ENCODE measurements at places on chromosomes 2 and 18. TPM values are rescaled to one million over a fixed set of nuclear protein-coding genes. Genes with fewer than 3 reads are reported as not detected.

DNA sequence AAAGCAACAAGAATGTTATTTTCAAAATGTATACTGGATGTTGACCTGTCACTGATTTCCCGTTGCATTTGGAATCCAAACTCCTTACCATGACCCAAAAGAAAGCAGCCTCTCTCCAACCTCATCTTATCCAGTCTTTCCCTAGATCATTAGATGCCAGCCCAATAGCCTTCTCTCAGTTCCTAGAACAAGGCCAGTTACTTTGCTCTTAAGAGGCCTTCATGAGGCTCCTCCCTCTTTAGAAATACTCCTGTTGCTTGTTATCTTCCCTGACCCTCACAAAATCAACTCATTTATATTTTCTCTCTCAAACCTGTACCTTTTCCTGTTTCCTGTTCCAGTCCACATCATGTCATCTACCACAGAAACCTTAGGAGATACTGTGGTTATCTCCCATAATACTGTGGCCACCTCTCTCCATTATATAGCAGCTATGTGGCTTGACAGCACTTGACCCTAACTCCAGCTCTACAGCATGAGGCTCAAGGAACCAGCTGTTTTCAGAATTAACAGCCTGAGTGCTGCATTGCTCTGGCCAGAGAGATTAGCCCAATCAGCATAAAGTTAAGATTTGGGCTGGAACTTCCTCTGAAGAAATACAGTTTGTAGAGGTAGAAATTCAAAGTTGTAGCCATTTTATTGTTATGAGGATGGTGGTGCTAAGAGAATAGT, 22.8 kb downstream of the SRBD1 start:
- H3K27ac ChIP-seq: no peak overlapping the region
- no peak for DNase-seq
- H3K4me3 ChIP-seq: no peak overlapping the region
- H3K4me1 ChIP-seq: peaks cover 2% of the 10 kb centered on the region

DNA sequence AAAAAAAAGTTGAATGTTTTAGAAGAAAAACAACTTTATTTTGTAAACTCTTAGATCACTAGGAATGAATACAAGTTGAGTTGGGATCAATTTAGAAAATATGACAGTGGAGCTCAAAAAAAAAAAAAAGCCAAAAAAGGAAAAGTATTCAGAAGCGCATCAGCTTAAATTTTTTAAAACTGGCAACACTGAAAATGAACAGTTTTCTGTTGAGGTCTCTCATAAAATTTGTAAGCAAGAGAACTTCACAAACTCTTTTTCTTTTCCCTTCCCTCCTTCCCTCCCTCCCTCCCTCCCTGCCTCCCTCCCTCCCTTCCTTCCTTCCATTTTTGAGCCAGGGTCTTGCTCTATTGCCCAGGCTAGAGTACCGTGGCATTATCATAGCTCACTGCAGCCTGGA, 143.9 kb downstream of the B3GNT2 start:
- H3K4me1 ChIP-seq: no peaks in the 10 kb centered on the region
- H3K4me3 ChIP-seq: no peak overlapping the region
- no peak for DNase-seq
- no peaks in the 10 kb centered on the region for H3K36me3 ChIP-seq
- no peaks in the 10 kb centered on the region for H3K27me3 ChIP-seq
- H3K27ac ChIP-seq: no peak overlapping the region

PFN4 gene
- 0.49 TPM for total RNA-seq

- H3K4me1 ChIP-seq: no peaks in the 10 kb centered on the region
- H3K36me3 ChIP-seq: no peaks in the 10 kb centered on the region
- no peak for DNase-seq
- no peak overlapping the region for H3K4me3 ChIP-seq
These were observed 174.0 kb upstream of the GULP1 start for GRCh38 chr2:188117706-188118105.

DNA sequence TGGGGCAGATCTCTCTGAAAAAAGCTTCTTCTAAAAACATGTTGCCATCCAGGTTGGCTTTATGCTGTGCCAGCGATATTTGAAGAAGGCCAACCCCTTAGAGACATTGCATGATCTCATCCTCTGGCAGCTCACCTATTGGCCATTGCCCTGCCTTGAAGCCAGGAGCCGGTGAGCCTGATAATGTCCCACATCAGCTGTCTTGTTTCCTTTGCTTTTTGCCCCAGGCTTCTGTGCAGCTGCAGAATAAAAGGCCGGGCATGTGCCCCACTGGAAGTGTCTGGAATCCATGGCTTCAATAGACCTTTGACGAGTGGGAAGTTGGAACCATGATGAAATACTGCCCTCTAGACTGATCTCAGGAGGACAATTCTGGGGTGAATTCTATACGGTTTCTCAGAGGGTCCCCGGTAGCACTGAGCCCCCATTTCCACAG, 523.5 kb upstream of the ZEB2 start:
- no peaks in the 10 kb centered on the region for H3K4me1 ChIP-seq
- no peak for DNase-seq
- H3K27me3 ChIP-seq: no peaks in the 10 kb centered on the region
- H3K4me3 ChIP-seq: no peak overlapping the region
- no peaks in the 10 kb centered on the region for H3K36me3 ChIP-seq

DNA sequence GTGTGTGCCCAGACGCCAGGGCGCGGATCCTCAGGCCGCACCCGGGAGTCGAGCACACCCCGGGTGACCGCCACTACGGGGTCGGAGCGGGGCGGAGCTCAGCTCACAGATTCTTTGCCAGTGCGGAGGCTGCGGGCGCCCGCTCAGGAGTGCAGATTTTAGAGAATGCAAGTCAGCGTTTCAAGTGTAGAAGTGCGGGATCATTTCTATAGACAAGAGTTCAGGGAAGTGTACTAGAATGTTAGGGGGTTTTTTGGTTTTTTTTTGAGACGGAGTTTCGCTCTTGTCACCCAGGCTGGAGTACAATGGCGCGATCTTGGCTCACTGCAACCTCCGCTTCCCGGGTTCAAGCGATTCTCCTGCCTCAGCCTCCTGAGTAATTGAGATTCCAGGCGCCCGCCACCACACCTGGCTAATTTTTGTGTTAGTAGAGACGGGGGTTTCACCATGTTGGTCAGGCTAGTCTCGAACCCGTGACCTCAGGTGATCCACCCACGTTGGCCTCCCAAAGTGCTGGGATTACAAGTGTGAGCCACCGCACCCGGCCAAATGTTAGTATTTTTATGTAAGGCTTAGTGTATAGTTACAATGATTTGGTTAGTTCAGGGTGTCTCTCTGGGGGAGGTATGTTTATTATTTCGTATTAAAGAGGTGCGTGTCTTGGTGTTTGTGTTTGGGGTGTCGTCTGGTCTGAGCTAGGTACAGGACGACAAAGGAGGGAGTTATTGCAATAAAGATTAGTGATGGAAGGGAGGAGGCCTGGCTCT, 619 bp upstream of the FAM168B start:
- no peaks in the 10 kb centered on the region for H3K27me3 ChIP-seq
- DNase-seq: no peak
- H3K27ac ChIP-seq: peak overlapping the region; percentile 79
- H3K4me3 ChIP-seq: peak overlapping the region; percentile 96
- H3K4me1 ChIP-seq: peaks cover 30% of the 10 kb centered on the region
- peaks cover 3% of the 10 kb centered on the region for H3K36me3 ChIP-seq

- no peak for DNase-seq
- no peaks in the 10 kb centered on the region for H3K36me3 ChIP-seq
- no peaks in the 10 kb centered on the region for H3K4me1 ChIP-seq
- H3K27me3 ChIP-seq: no peaks in the 10 kb centered on the region
These were observed 35.8 kb downstream of the TGFA start for GRCh38 chr2:70517804-70518203.

GRCh38 chr2:218369330-218369729, 12.7 kb downstream of the CATIP start:
- H3K4me1 ChIP-seq: peaks cover 27% of the 10 kb centered on the region
- no peaks in the 10 kb centered on the region for H3K27me3 ChIP-seq
- H3K36me3 ChIP-seq: no peaks in the 10 kb centered on the region
- DNase-seq: no peak

- H3K4me3 ChIP-seq: no peak overlapping the region
- no peak overlapping the region for H3K27ac ChIP-seq
- H3K4me1 ChIP-seq: no peaks in the 10 kb centered on the region
- no peaks in the 10 kb centered on the region for H3K36me3 ChIP-seq
- no peak for DNase-seq
- H3K27me3 ChIP-seq: no peaks in the 10 kb centered on the region
These were observed 1143.9 kb upstream of the NXPH2 start for GRCh38 chr2:139924070-139924469.

- no peak overlapping the region for H3K27ac ChIP-seq
- no peaks in the 10 kb centered on the region for H3K36me3 ChIP-seq
- H3K4me3 ChIP-seq: no peak overlapping the region
These were observed 55.4 kb upstream of the CCBE1 start for GRCh38 chr18:59752666-59753065.

KLHL41 gene
- total RNA-seq: 0.35 TPM

GRCh38 chr2:223635080-223635479, 32.9 kb upstream of the SCG2 start:
- H3K4me1 ChIP-seq: no peaks in the 10 kb centered on the region
- no peaks in the 10 kb centered on the region for H3K27me3 ChIP-seq
- no peak overlapping the region for H3K4me3 ChIP-seq
- H3K27ac ChIP-seq: no peak overlapping the region
- DNase-seq: no peak
- H3K36me3 ChIP-seq: no peaks in the 10 kb centered on the region

CNGA3 gene
- total RNA-seq: not detected

DNA sequence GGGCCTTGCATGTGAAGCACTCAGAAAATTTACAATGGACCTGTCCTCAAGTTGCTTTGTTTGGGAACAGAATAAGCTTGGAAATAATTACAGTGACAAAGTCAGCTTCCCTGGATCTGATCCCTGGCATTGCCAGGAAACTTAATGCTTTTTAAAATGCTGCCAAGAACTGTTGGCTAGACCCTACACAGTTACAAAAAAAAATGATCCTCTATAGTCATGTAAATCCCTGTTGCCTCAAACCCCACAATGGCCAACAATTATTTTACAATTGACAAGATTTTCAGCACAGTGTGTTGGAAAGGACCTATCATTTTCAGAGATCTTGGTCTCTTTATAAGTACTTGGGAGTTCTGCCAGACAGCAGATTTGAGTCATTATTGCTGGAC, 470.4 kb upstream of the ACVR2A start:
- no peak overlapping the region for H3K4me3 ChIP-seq
- no peak overlapping the region for H3K27ac ChIP-seq
- DNase-seq: no peak
- no peaks in the 10 kb centered on the region for H3K36me3 ChIP-seq
- H3K4me1 ChIP-seq: no peaks in the 10 kb centered on the region
- H3K27me3 ChIP-seq: no peaks in the 10 kb centered on the region

GRCh38 chr18:79356435-79356834, 39.3 kb upstream of the NFATC1 start:
- H3K27me3 ChIP-seq: no peaks in the 10 kb centered on the region
- H3K27ac ChIP-seq: no peak overlapping the region
- H3K4me1 ChIP-seq: no peaks in the 10 kb centered on the region
- peaks cover 36% of the 10 kb centered on the region for H3K36me3 ChIP-seq
- no peak for DNase-seq

GRCh38 chr2:26295511-26295910, 50.4 kb upstream of the SELENOI start:
- H3K4me1 ChIP-seq: peaks cover 3% of the 10 kb centered on the region
- DNase-seq: no peak
- no peak overlapping the region for H3K4me3 ChIP-seq
- no peaks in the 10 kb centered on the region for H3K36me3 ChIP-seq

DNA sequence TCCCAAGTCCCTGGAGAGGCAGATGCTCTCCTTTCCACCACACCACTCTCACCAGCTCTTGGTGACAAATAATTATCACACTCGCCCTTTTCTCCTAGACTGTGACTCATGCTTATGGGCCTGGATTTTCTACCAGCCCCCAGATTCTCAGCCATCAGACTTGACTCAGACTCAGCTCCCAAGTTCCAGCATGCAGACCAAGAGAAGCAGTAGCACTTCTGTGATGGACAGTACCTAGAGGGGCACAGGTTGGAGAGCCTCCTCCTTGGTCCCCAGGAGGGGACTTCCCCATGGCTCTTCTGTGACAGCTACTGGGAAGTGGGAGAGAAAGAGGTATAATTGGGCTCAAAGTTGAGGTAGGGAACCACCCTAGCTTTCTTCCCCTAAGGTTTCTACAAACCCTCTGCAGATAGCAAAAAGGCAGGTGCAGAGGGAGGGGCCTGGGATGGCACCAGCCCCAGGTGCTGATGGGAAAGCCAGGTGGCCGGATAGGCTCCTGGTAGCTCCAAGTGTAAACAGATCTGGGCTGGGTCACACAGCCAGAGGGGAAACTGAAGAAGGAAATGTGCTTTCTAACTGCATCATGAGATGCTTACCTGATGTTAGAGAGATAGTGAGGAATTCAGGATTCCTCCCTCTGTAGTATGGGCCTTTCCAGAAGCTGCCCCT, 4.1 kb downstream of the TCF23 start:
- no peak for DNase-seq
- H3K4me3 ChIP-seq: no peak overlapping the region
- H3K27me3 ChIP-seq: no peaks in the 10 kb centered on the region
- H3K27ac ChIP-seq: no peak overlapping the region
- no peaks in the 10 kb centered on the region for H3K36me3 ChIP-seq

CHRNG gene
- total RNA-seq: not detected

SLC9A4 gene
- 0.13 TPM for total RNA-seq

SPEG gene
- 19.6 TPM for total RNA-seq

HOXD13 gene
- not detected for total RNA-seq

DNA sequence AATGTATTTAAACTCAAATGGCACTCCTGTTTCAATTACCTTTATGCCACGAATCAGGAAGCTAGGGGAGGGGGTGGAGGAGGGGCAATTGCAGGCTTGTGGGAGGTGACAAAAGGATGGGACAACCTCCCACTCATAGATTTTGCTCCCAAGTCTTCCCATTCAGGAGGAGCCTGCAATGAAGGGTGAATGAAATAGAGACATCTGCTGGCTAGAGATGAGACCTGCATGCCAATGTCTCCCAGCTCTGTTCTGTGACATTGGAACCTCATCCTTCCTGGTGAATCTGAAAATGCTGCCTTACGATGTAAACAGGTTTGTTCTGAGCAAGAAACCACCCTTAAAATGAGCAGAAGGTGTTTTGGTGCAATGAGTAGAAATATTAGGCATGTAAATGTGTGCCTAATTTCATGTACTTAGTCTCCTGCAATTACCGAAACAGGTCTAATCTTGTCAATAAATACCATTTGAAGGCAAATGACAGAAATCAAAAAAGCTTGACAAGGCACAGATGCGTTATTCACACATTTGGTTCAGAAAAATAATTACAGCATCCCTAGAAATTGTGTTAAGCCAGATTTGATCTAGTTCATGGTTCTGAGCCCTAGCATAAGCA, 2.7 kb upstream of the PID1 start:
- DNase-seq: no peak
- no peak overlapping the region for H3K4me3 ChIP-seq
- H3K36me3 ChIP-seq: no peaks in the 10 kb centered on the region
- H3K27me3 ChIP-seq: peaks cover 29% of the 10 kb centered on the region
- H3K4me1 ChIP-seq: no peaks in the 10 kb centered on the region
- no peak overlapping the region for H3K27ac ChIP-seq

GALR1 gene
- not detected for total RNA-seq

DNA sequence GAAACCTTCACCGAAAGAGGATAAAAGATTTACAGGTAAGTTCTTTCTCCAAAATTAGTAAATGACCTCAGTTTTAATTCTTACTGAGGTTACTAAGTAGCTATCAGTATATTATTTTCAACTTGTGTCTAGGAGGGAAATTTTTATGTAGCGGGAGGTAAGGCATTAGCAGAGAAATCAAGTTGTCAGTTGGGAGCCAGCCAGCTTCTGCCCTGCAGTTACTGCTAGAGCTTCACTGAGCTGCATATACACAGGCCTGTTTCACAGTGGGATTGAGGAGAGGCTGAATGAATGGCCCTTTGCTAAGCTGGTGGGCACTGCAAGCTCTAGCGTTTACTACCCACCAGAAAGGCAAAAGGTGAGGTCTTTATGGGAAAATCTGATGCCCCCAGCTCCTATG, 105.7 kb downstream of the ACAA2 start:
- DNase-seq: no peak
- H3K36me3 ChIP-seq: no peaks in the 10 kb centered on the region
- no peaks in the 10 kb centered on the region for H3K27me3 ChIP-seq
- no peak overlapping the region for H3K4me3 ChIP-seq
- H3K27ac ChIP-seq: no peak overlapping the region
- no peaks in the 10 kb centered on the region for H3K4me1 ChIP-seq

All from T-cell (primary cell).